ENCODE measurements at places on chromosomes 4 and X.

GRCh38 chrX:69143530-69143929 lies 21.7 kb downstream of the PJA1 start:
- no peak for DNase-seq

DNA sequence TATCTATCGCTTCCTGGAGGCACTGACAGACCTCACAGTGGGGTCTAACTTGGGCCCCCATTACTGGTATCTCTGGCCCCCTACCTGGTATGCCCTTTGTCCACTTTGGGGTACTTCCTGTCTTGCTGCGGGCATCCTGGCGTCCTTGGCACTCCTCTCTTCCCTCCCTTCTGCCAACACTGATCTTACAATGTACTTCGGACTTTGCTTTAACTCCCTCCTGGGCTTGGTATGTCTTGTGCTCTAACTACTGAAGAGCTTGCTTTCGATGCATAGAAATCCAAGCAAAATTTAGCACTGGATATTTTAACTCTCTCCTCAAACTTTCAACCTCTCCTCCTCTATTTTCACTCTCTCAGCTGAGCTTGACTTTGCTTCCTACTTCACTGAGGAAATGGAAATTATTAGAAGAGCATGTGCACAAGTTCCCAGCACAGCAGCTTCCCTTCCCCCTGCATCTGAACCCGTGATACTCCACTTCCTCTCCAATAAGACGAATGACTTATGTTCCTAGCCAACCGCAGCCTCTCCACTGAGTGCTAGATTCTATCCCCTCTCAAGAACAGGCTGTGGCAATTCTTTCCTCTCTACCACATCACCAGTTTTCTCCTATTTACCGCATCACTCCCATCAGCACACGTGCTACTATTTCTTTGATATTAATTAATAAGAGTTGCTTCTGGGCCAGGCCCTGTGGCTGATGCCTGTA lies 52.9 kb downstream of the SUPT20HL2 start:
- DNase-seq = peak; percentile 52

DNA sequence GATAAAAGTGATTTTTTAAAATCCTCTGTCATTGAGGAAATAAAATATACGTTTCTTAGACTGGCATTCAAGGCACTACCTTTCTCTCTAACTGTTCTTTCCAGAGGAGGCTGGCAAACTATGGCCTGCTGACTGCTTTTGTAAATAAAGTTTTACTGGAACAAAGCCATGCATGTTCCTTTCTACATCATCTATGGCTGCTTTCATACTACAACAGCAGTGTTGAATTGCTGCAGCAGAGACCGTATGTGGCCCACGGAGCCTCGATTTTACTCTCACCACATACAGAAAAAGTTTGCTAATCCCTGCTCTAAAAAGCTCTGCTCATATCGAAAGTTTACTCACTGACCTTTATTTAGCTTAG lies 20.2 kb downstream of the SETD7 start:
- DNase-seq = no peak

GRCh38 chrX:18394477-18394876 lies 30.9 kb upstream of the CDKL5 start:
- DNase-seq = peak; percentile 38

GRCh38 chrX:130171446-130172126 lies at the start of gene RAB33A:
Gene RAB33A (plus strand): TSS chrX:130171962. CDS start chrX:130172063, 101 bp downstream.
- no peak for DNase-seq

- no peak for DNase-seq
Measured at GRCh38 chrX:150525061-150525919, 43.1 kb upstream of the MTM1 start.

GRCh38 chr4:48831532-48832030 lies 693 bp downstream of the OCIAD1 start:
- no peak for DNase-seq

DNA sequence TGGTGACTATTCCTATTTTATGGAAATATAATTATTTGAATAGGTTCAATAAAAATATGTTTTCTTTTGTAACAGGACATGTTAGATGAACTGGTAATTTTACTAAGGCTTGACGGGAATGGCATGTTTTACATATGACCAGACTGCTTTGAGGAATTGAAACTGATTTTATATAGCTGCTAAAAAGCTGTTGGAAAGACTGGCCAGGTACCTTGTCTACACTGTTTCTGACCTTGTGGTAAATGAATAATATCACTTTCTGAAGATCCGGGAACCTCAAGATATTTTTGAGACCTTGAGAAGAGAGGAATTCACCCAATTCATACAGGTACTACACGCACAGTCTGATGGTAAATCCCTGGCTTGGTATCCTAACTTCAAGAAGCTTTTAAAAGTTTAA lies 42.1 kb upstream of the USP46 start:
- no peak for DNase-seq

- no peak for DNase-seq
Measured at GRCh38 chr4:29708473-29708872, 1011.7 kb upstream of the PCDH7 start.

- no peak for DNase-seq
Measured at GRCh38 chrX:43481576-43481975, 174.5 kb upstream of the MAOA start.

GRCh38 chrX:105273326-105273725 lies 52.8 kb upstream of the TEX13A start:
- no peak for DNase-seq

- DNase-seq = peak; percentile 34
Measured at GRCh38 chrX:15864629-15865028, 10.0 kb upstream of the AP1S2 start.

DNA sequence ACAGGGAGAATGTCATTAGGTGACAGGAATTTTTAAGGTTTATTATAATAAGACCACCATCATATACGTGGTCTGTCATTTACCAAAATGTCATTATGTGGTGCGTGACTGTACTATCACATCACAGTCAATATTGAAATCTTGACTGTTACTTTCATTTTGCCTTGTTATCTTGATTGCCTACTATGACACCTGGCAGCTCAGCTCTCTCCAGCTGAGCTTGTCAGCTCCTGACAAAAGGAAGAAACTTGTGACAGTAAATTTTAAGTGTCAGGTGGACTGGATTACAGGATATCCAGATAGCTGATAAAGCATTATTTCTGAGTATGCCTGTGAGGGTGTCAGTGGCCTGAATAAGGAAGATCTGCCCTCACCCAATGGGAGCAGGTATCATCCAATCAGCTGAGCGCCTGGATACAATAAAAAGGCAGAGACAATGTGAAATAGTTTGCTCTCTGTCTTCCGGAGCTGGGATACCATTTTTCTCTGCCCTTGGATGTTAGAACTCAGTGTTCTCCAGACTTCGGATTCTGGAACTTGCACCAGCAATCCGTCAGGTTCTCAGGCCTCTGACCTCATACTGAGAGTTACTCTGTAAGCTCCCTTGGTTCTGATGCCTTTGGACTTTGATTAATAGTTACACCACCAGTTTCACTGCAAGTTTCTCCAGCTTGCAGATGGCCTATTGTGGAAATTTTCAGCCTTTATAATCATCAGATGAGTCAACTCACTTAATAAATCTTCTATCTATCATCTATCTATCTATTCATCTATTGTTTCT lies 1454.7 kb upstream of the IGFBP7 start:
- no peak for DNase-seq

DNA sequence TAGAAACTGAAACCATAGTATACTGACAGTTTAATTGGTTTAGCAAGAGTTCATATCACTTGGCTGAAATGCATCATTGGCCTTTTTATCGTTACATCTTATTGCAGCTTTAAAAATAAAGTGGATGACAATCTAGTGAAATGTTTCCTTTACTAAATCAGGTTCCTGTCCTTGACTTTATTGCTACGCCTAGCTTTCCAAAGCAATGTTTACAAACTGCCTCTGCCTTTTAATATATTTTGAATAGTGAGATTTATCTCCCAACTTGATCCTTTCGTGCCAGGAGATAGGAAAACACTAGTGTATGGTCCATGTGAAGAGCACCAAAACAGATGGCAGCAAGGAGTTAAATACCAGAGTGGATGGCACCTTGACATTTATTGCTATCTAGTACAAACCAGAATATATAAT lies 67.0 kb downstream of the GPC3 start:
- no peak for DNase-seq

DNA sequence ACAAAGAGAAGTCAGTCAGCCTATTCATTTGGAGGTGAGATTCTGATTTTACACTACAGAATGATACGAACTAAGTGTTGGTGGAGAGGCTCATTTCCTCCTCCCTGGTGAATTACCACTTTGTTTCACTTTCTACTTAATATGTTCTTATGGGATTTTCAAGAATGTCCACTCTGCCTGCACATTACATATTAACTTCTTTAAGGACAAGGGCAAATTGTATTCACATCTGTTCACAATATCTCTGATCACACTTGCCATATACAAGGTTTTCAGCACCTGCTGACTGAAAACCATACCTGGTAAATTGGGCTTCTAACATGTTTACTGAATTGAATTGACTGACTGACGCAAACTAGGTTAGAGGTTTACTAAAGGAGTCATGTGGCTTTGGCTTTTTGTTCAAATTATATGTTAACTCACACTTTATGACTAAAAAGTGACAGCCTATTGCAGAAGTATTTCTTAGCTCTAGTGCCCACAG lies 188.4 kb upstream of the MBNL3 start:
- DNase-seq = no peak

GRCh38 chr4:2243681-2244380 lies 1.9 kb upstream of the HAUS3 start:
- peak; percentile 27 for DNase-seq

DNA sequence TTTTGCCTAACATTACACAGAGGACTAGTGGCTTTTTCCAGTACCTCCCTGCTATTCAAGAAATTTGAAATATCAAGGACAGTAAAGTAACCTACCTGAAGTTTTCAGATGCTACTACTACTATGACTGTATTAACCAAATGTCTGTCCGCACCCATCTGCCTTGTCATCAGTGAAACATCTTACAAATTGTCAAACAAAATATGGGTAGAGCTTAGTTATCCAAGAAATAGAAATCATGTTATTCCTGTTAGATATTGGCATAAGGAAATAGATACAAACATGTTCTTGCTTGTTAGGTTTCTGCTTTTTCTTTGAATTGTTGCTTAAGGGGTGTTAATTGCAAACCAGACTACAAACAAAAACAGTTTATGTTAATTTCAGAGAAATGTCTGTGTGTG lies 63.9 kb downstream of the PLS3 start:
- DNase-seq = no peak

GRCh38 chr4:119559044-119559647 lies 69.5 kb downstream of the PDE5A start:
- peak; percentile 20 for DNase-seq

- no peak for DNase-seq
Measured at GRCh38 chrX:96433409-96434077, 251.1 kb upstream of the DIAPH2 start.

GRCh38 chr4:1038948-1039492 lies 27.6 kb downstream of the FGFRL1 start:
- no peak for DNase-seq

DNA sequence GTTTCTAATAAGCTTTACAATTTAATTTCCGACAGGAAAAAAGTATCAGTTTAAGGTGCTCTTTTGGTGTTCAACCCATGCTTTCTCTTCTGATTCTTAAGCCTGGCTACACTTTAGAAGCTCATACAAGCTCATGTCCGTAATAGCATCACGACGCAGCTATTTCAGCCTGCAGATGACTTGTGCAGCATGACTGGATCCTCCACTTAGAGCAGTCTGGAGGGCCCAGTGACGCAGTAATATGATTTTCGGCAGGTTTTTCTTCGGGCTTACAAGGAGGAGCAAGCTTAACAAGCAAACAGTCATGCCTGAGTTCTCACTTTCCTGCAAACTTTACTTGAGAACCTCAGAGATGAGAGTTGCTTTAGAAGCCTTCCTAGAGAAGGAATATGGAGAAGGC lies 85.3 kb upstream of the MAML3 start:
- DNase-seq = no peak
